ENCODE measurements at places on chromosomes 2 and 18. TPM values are rescaled to one million over a fixed set of nuclear protein-coding genes. Genes with fewer than 3 reads are reported as not detected.

The BCL11A gene
- polyA plus RNA-seq, result 14.2 TPM

DNA sequence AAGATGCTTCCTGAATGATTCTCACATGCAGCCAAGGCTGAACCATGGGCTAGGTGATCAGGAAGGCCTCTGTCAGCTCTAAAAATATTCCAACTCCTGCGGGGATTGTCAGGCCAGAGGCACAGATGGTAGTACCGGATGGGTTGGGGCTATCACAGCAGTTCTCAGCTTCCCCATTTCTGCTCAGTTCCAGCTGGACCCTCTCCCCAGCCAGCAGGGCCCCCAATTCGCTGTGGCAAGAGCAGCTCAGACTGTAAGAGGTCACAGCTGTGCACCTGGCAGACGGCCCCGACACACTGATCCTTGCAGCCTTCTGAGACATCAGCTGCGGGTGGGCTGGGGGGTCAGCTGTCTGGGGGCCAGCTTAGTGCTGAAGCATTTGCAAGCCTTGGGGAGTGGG, 43.6 kb upstream of the TCF7L1 start:
- DNase-seq, result no peak

The EGR4 gene
- not detected for polyA plus RNA-seq

The MEP1B gene
- polyA plus RNA-seq, result 0.17 TPM

GRCh38 chr2:98932164-98932563, 3.9 kb downstream of the CRACDL start:
- DNase-seq, result no peak

The OTX1 gene
- 0.03 TPM for polyA plus RNA-seq

DNA sequence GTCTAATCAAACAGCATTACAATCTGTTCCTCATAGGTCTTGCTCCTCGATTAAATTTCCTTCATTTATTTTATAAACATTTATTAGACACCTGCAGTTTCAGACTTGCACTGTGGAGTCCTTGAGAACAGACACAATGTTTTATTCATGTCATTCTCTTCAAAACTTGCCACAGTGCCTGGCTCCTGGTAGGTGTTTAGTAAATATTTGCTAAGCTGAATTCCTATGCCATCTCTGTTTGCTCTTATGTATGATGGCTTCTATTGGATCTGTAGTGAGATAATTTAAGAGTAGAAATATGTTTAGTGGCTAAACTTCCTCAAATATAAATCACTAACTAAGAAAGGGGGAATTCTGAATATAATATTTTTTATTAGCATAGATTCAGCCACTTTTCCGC, 61.4 kb downstream of the LRATD1 start:
- DNase-seq, result no peak

The TSGA10 gene
- 20.4 TPM for polyA plus RNA-seq

The FHL2 gene
- 30.6 TPM for polyA plus RNA-seq

GRCh38 chr2:118705032-118705431, 142.4 kb downstream of the EN1 start:
- no peak for DNase-seq

GRCh38 chr2:235445116-235445515, 48.7 kb upstream of the AGAP1 start:
- DNase-seq, result no peak

The TXNDC2 gene
- polyA plus RNA-seq, result not detected

- no peak for DNase-seq
Observed at GRCh38 chr2:205714058-205714776, 31.9 kb downstream of the NRP2 start.

DNA sequence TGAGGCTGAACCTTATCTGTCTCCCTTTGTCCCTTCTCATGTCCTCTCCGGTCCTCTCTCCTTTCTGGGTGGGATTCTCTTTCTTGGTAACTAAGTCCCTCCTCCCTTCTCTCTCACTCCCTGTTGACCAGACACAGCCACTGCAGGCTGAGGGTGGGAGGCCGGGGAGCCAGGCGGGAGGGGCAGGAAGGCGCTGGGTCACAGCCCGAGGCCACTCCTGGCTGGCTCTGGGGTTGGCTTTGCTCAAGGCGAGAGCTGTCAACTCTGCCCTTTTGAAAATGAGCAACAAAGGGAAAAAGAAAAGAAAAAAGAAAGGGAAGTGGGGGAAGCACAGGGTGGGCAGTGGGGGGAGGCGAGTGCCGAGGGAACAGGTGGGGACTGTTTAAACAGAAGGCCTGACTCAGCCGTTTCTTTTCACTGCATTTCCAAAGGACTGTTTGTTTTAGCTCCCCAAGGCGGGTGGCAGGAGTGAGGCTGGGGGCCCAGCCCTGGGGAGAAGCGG, 70.5 kb upstream of the IGFBP5 start:
- peak; percentile 37 for DNase-seq

DNA sequence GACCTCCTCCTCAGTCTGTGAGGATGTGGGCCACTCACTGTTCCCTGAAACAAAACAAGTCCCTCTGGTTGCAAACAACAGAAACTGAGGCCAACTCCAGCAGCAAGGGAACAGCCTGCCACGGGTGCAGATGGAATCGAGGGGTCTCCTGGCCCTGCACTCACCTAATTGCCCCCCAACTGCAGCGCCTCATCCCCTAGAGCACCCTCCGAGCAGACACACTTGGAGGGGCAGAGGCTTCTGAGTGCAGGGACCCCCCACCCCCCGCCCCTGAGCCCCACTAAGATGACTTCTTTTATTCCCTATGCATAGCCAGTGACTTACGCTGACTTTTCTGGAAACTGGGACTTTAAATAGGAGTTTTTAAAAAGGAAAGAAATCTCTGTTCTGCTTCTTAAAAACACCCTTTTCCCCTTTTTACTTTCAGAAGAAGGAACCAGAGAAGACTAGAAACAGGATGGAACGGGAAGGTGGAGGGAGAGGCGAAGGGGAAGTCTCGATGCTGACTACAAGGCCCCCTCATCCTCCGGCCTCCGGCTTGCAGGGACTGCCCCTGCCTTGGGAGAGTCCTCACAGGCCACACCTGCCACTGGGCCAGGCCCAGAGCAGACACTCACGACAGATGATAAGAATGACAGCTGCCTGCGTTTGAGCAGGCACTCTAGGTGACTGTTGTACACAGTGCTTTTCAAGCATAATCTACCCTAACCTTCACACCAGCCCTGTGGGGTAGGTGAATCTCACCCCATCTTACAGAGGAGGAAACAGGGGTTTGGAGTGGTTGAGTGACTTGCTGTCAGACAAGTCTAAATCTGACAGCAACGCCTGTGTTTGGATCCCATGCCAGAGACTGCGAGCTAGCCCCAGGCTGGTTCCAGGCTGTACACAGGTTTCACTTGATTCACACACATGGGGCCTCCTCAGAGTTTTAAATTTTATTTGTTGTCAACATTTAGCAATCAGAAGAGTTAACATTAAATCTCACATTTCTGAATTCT, 28.2 kb upstream of the BIN1 start:
- DNase-seq, result no peak

Measured in renal cortex interstitium (tissue), 15 donors.